Retina (tissue), 1 donor: ENCODE measurements at places on chromosomes 7 and 10.

- DNase-seq = no peak
Observed at GRCh38 chr10:20142311-20142710, 326.1 kb downstream of the PLXDC2 start.

DNA sequence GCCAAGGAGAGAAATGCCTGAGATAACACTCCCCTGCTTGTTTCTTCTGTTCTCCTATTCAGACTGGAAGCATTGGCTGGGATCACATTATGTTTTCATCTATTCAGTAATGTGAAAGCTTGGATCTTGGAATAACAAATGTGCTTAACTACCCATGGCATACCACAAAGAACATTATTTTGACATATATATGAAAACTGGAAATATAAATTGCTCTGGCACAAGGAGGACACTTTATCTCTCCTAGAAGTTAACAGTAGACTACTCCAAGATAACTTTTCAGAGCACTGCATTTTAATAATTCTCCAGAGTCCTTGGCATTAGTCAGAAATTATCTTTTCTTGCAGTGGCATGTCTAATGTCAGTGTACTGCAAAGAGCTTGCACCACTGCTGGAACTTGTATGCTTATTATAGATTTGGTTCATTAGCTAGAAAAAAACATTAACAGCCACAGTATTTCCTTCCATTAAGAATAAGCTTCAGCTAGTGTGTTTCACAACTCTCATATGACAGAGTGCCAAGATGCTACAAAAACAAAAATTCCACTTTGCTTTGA lies 169.3 kb upstream of the LRRN3 start:
- DNase-seq = no peak

DNA sequence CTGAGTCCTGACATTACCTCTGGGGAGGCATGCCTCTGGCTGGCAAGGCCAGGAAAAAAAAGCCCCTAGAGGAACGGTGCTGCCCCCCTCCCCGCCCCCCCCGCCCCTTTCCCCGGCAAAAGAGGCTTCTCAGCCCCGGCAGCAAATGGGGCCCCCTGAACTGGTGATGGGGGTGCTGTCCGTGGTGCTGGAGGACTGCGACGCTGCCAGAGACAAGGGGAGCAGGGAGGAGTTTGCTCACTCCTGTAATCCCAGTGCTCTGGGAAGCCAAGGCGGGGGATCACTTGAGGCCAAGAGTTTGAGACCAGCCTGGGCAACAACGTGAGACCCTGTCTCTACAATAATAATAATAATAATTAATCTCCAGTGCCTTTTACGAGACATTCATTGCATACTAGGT lies 23.7 kb downstream of the SRRM3 start:
- peak; percentile 23 for DNase-seq

- DNase-seq = peak; percentile 90
Observed at GRCh38 chr7:141071260-141071854, 2.5 kb upstream of the TMEM178B start.

DNA sequence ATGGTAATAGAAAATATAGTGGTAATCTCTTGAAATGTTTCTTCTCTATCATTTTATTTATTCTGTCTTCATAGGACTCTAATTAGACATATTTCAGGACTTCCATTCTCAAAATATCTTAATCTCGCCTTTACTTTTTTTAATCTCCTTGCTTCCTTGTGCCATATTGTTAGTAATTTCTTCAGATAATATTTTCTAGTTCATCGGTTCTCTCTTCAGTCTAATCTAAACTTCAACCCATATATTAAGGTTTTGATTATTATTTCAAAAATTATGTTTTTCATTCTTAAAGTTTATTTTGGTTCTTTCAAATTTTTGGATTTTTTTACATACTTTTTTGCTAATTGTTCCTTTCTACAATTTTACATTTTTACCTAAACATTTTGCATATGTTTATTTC lies 237.9 kb upstream of the DGKB start:
- DNase-seq = no peak

DNA sequence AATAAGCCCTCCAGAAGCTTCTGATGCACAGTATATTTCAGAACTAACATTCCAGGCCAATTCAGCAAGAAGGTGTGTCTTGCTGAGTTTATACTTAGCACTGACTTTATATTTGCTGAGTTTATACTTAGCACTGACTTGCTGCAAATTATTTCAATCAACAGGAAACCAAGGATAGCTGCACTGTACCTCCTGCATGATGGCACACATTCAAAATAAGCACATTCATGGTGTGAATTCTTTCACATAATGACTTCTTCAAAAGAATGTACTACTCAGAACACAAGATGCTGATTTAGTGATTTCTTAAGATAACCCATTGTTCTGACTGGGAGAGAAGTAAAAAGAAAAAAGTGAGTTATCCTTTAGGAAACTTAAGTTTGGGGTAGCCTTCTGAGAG lies 52.0 kb downstream of the JAZF1 start:
- no peak for DNase-seq

DNA sequence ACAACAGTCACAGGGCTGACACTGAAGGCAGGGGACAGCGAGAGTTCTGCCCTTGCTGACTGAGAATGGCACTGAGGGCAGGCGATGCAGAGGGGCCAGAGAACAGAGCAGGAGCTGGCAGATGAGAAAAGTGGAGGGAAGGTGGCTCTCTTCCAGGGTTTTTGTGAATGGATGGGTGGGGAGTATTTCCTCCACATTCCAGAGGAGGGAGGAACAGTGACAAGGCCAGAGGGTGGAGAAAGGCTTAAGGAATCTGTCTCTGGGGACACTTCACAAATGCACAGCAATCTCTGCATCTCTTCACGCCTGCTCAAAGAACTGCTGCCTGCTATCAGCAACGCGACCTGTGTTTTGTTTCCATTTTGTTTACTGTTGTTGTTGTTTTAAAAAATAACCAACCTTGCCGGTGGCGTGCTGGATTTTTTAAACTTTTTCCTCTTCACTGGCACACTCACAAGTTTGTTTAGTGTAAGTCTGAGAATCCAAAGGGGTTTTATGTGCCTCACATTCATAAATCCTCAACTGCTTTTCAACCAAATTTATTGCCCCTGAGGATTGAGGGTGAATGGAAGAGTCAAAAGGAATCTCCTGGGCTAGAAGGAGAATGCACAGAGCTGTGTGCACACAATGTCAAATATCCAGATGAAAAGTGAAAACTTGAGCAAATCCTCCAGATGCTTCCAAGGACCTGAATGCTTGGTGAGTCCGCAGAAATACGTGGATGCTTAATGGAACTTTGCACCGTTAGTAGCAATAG lies 129.3 kb downstream of the GLI3 start:
- no peak for DNase-seq

DNA sequence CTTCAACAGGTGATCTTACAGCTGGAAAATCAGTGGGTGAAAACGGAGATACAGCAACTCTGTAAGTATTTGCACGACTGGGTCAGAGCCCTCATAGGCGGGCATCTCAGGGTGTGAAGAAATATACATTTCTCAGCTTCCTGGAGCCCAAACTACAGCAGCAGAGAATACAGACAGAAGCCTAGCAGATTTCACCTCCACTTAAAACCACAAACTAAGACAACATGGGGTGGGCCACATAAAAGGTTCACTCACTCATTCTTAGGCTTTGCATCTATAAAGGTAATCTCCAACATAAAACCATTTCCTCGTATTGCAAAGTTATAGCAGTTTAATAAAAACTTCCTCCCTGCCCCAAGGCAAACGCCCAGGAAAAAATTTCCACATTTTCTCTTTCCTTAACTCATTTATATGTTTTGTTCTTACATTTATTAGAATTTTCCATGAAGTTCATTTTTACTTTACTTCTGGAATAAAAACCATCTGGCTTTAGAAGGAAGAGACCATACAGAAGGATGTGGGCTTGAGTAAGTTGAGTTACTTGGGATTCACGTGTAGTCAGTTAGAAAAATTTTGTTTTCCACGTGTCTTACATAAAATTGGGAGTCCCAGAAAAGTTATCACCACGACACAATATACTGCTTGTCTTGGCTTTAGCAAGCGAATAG lies 327.1 kb downstream of the FRMD4A start:
- DNase-seq = no peak

DNA sequence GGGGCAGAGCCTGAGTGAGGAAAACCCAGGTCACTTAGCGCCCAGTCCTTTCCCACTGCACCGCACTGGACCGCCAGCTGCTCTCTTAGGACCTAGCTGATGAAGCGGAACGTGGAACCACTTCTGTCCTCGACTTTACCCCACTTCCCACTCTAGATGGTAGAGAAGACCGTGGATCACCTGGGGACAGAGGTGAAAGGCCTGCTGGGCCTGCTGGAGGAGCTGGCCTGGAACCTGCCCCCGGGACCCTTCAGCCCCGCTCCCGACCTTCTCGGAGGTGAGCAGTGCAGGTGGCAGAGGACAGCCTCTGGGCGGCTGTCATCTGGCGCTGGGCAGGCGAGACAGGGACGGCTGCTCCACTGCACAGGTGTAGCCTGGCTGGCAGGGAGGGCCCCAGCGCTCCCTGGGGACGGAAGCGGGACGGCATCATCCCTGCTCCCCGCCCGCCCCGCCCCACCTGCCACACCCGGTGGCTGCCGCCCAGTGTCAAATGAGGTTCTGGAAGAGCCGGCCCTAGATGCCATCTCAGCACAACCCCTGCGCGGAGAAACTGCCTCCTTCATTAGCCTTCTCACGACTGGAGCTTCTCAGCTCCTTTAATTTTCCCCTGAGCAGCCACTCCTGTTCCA lies 11.7 kb downstream of the PLAC9 start:
- no peak for DNase-seq

- no peak for DNase-seq
Observed at GRCh38 chr10:78513986-78514385, 480.3 kb downstream of the RPS24 start.

- no peak for DNase-seq
Observed at GRCh38 chr10:61257956-61258496, 195.2 kb downstream of the TMEM26 start.

GRCh38 chr7:125154930-125155329 lies 225.3 kb upstream of the POT1 start:
- DNase-seq = no peak

DNA sequence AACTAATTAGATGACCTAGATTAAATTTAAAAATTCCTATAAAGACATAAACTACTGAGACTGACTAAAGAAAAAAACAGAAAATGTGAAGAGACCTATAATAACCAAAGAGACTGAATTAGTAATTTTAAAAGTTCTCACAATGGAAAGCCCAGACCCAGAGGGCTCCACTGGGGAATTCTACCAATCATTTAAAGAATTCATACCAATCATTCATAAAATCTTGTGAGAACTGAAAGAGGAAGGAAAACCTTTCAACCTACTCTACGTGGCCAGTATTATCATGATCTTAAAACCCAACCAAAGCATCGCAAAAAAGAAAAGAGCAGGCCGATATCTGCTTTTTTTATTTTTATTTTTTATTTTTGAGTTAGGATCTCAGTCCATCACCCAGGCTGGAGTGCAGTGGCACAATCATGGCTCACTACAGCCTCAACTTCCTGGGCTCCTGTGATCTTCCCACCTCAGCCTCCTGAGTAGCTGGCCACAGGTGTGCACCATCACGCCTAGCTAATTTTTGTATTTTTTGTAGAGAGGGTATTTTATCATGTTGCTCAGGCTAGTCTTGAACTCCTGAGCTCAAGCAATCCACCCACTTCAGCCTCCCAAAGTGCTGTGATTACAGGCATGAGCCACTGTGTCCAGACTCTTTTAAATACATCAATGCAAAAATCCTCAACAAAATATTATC lies 48.6 kb downstream of the DGKI start:
- no peak for DNase-seq

DNA sequence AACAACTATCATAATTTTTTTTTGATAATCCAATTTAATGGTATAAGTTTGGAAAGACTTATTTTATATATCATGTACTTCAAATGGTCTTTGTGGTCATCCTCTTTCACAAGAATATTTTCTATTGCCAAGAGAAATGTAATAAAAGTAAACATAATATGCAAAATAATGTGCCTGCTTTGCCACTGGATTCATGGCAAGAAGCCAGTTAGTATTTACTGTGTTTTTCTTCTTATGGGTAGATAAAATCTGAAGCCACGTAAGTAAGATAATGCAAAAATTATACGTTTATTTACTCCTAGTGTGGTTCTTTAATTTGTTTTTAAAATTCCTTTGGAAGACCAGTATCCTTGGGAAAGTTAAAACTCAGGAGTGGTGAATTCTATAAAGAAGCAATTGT lies 258.5 kb downstream of the ARL4A start:
- no peak for DNase-seq

- DNase-seq = no peak
Observed at GRCh38 chr7:106216517-106216922, 68.3 kb downstream of the NAMPT start.

GRCh38 chr7:92847305-92847704 lies 10.9 kb upstream of the CDK6 start:
- no peak for DNase-seq

GRCh38 chr7:133419041-133419440 lies 166.2 kb downstream of the EXOC4 start:
- no peak for DNase-seq

GRCh38 chr7:2106440-2106839 lies 126.3 kb downstream of the MAD1L1 start:
- peak; percentile 23 for DNase-seq

DNA sequence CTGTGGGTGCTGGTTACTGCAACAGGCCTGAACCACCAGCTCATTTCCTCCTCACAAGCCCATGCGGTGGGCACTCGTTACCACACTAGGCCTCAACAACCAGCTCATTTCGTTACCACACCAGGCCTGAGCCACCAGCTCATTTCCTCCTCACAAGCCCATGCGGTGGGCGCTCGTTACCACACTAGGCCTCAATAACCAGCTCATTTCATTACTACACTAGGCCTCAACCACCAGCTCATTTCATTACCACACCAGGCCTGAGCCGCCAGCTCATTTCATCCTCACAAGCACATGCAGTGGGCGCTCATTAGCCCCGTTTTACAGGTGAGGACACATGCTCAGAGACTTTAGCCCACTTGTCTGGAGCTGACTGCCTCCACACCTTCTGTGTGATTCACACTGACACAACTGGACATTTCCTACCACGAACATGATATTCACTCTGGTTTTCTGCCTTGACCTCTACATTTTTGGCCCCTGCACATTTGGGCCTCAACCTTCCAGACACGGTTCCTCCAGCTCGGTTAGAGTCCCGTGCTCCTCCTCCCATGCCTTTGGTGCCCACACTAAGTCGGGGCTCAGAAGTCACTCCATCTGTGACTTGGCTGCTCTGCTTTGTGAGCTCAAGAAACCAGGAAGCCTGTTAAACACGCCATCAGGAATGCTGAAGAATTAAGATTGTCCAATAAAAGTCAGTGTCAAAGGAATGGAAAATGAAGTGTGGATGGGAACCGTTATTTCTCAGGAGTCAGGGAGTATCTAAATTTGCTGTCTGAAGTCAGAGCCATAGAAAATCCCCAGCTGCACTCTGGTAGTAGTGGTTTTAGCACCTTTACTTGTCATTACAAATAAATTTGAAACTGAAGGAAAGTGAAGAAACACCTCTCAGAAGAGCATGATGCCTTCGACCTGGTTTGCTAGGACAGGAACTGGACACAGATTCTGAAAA lies 55.8 kb upstream of the LANCL2 start:
- no peak for DNase-seq

DNA sequence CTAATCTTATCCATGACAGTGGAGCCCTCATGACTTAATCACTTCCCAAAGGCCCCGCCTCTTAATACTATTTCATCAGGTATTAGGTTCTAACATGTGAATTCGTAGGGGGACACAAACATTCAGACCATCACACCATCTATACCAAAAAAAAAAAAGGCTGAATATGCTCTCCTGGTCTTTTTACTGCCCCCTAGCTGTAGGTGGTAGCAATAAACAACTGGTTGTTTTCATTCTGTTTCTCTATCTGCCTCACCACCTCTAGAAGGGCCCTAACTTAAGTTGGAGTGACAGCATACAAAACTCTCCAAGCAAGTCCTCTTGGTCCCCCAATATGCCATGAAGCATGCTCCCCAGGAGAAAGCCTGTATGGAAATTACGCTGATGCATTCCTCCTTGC lies 94.1 kb downstream of the GRM8 start:
- DNase-seq = no peak
